ENCODE measurements at places on chromosomes 7 and 10. TPM values are rescaled to one million over a fixed set of nuclear protein-coding genes. Genes with fewer than 3 reads are reported as not detected.

DNA sequence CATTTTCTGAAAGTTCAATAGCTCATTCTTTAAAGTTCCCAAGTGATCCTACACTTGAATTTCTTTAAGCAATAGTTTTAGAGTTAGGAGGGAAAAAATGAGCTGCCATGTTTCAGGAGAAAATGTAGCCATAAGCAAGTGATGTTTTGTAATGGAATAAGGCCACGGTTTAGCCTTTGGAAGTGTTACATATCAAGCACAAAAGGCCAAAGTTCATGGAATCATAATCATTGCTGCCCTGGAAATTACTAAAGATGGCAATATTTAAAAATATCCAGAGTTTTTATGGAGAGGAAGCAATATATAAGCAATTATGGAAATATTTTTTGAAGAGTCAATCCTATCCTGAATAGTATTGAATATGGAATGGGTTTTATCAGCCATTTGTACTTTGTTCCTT is 68.4 kb downstream of the ETV1 start:
- peaks cover 30% of the 10 kb centered on the region for H3K4me1 ChIP-seq
- no peaks in the 10 kb centered on the region for H3K36me3 ChIP-seq

- H3K27ac ChIP-seq, result no peak overlapping the region
- peaks cover 41% of the 10 kb centered on the region for H3K4me1 ChIP-seq
- H3K36me3 ChIP-seq, result no peaks in the 10 kb centered on the region
- H3K27me3 ChIP-seq, result no peaks in the 10 kb centered on the region
- H3K4me3 ChIP-seq, result no peak overlapping the region
Measured at GRCh38 chr7:90181485-90181884, 27.2 kb downstream of the STEAP1 start.

Gene TMEM176A
- total RNA-seq, result not detected

- H3K36me3 ChIP-seq, result no peaks in the 10 kb centered on the region
- peaks cover 6% of the 10 kb centered on the region for H3K27me3 ChIP-seq
- H3K4me1 ChIP-seq, result no peaks in the 10 kb centered on the region
- no peak overlapping the region for H3K4me3 ChIP-seq
Measured at GRCh38 chr10:43070121-43071085, 6.5 kb upstream of the RET start.

Gene CYP2C19
- total RNA-seq, result not detected

Gene ITGB8
- 9.9 TPM for total RNA-seq

GRCh38 chr10:126504063-126504760 is 115.9 kb upstream of the ADAM12 start:
- H3K27ac ChIP-seq, result no peak overlapping the region
- DNase-seq, result peak; percentile 77
- peaks cover 41% of the 10 kb centered on the region for H3K4me1 ChIP-seq
- no peak overlapping the region for H3K4me3 ChIP-seq
- no peaks in the 10 kb centered on the region for H3K36me3 ChIP-seq

- H3K36me3 ChIP-seq, result no peaks in the 10 kb centered on the region
- no peak overlapping the region for H3K27ac ChIP-seq
- H3K4me1 ChIP-seq, result no peaks in the 10 kb centered on the region
- peak; percentile 11 for DNase-seq
- no peaks in the 10 kb centered on the region for H3K27me3 ChIP-seq
Measured at GRCh38 chr7:93544691-93545090, 29.8 kb downstream of the CALCR start.

- H3K36me3 ChIP-seq, result no peaks in the 10 kb centered on the region
- no peak for DNase-seq
- no peak overlapping the region for H3K4me3 ChIP-seq
- H3K4me1 ChIP-seq, result no peaks in the 10 kb centered on the region
- no peak overlapping the region for H3K27ac ChIP-seq
- no peaks in the 10 kb centered on the region for H3K27me3 ChIP-seq
Measured at GRCh38 chr7:138029941-138030340, 28.1 kb upstream of the CREB3L2 start.

DNA sequence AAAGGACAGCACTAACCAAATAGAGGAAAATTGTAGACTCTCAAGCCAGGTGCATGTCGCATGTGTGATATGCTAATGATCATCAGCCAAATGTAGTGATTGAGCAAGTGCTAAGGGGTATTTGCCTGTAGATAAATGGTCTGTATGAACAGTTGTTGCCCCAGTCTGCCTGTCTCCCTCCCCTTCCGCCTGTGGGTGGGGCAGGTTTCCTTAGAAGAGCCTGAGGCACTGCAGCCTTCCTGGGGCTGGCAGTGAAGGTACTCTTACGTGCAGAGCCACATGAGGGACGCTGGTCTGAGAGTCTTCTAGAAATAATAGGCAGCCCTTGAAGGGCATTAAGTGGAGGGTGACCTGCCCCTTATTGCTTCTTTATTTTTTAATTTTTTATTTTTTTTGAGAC is 152.1 kb downstream of the SNX10 start:
- H3K4me1 ChIP-seq, result no peaks in the 10 kb centered on the region
- no peak overlapping the region for H3K27ac ChIP-seq
- H3K27me3 ChIP-seq, result 0 out of 2 replicates have a peak, but pooled peaks cover 5% of the 10 kb centered on the region

DNA sequence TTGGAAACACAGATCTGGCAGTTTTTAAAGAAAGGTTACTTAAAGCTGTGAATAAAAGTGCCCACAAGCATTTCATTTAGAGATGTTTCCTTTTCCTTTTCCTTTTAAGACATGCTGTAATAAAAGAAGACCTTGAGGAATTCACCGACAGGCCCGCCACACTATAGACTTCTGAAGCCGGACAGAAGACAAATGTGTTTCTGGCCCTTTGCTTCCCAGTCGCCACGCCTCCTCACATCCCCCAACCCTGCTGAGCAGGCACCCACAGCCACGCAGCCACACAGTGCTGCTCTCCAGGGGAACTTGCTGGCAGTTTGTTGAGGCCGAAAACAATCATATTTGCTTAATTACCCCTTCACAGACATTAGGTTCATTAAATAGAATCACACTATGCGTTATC is 83.4 kb downstream of the SLC25A13 start:
- no peaks in the 10 kb centered on the region for H3K36me3 ChIP-seq
- no peaks in the 10 kb centered on the region for H3K27me3 ChIP-seq
- no peak for DNase-seq
- no peak overlapping the region for H3K27ac ChIP-seq

Data from GM23248 (cell line).